ENCODE measurements at places on chromosomes 2 and 18. TPM values are rescaled to one million over a fixed set of nuclear protein-coding genes. Genes with fewer than 3 reads are reported as not detected.
A peak's percentile ranks its signal among the peaks of the same experiment; 100 is the strongest.

SIX3 gene
- not detected for total RNA-seq

DNA sequence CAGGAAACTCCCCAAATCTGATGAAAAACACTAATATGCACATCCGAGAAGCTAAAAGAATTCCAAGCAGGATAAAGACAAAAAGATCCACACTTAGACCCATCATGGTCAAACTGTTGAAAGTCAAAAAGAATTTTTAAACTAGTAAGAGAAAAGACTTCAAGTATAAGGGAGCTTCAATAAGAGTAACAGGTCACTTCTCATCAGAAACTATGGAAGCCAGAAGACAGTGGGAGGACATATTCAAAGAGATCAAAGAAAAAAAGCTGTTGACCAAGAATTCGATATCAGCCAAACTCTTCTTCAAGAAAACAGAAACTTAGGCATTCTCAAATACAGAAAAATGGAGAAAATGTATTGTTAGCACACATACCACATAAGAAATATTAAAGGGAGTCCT, 50.4 kb downstream of the ZC3H8 start:
- no peak for DNase-seq

DNA sequence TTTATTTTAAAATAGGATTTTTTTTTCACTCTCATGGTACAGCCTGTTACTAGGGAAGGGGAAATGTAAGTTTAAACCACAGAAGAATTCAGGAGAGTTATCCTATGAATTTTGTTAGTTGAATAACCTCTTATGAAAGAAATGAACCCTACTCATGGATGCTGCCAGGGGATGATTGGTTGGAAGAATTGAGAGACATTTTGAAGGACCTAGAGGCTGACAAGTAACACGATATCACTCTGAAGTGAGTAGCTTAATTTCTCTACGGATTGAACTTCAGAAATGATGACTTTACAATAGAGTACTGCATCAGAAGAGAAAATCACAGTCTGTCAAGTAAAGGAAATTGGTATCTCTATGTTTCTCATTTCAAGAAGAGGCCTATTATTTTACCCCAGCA, 1346.2 kb downstream of the SUCLG1 start:
- no peak for DNase-seq

DNA sequence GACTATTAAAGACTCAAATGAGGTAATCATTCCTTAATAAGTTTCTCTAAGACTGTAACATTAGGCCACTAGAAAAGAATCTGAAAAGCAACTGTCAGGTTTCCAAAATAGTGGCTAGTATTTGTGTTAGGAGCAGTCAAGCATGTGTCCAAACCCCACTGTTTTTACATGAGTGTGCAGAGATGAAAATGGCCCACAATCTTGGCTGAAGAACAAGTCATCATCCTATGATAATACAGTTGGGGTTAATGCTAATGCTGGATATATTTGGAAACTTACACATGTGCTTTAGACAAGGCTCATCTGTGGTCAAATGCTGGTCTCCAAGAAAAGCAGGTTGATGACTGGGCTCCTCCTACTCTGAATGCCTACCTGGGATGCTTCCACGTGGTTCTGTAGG, 73.6 kb downstream of the MAIP1 start:
- DNase-seq: no peak

DNA sequence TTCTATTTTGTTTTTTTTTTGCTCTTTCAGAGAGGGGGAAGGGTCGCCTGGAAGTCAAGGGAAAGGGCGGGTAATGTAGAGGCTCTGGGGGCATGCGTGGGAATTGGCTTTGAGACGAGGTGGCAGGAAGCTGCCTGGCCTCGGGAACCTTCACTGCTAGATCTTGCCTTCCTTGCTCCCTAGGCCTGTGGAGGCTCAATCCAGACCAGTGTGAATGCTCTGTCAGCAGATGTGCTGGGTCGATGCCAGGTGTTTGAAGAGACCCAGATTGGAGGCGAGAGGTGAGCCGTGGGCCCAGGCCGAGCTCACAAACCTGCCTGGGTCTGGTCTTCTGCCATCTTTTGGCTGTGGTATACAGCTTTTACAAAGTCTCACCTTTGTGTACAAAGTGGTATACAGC, 15.5 kb downstream of the CCT7 start:
- DNase-seq: no peak

- DNase-seq: no peak
Measured at GRCh38 chr2:140376686-140377085, 1596.5 kb upstream of the NXPH2 start.

GRCh38 chr2:69529480-69529879, 92.2 kb upstream of the NFU1 start:
- no peak for DNase-seq

XIRP2 gene
- not detected for total RNA-seq

EML6 gene
- 2.4 TPM for total RNA-seq

SPATS2L gene
- 3.9 TPM for total RNA-seq

PTMA gene
- total RNA-seq: 1,703 TPM

DNA sequence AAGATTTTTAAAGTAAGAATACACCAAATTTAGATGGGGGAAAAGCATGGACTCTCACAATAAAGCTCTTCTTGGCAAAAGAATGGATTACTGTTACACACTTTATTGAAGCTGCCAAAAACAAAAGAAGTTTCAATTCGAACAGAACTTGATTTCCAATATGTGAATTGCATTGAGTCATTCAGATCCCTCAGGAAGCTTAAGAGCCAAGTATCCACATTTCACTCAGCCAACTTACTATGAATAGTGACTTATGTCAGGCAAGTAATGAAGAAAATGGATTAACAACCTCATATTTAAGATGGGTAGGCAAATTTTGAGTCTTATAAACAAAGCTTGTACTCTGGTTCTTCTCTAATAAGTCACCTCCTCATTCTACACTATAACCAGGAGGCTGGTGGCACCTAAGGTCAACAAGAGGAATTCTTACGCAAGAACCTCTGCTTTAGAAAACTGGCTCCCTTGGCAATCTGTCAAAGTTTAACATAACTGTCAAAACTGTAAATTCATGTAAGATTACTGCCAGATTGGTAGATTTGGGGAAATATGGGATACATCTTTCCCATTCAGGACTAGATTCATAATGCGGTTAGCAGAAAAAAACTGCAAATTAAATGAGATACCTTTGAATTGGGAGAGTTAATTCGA, 6.0 kb downstream of the HADHA start:
- no peak for DNase-seq

DNA sequence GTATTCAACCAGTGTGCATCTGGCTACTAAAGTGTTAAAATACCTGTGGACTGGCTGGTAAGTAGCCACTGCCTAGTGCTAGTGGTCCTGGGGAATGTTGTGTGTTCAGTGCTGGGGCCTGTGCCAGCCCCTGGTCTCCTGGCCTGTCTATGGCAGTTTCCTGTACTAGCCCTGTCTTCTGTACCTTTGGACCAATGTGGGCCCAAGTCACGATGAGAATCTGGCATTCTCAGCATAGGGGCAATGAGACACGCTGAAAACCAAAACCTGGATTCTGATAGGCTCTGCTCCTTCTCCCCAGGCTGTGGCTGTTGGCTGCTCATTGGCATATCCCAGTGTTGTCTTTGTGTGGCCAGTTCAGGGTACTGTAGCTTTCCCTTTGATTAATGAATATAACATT, 170.4 kb downstream of the PTPRM start:
- DNase-seq: no peak

DNA sequence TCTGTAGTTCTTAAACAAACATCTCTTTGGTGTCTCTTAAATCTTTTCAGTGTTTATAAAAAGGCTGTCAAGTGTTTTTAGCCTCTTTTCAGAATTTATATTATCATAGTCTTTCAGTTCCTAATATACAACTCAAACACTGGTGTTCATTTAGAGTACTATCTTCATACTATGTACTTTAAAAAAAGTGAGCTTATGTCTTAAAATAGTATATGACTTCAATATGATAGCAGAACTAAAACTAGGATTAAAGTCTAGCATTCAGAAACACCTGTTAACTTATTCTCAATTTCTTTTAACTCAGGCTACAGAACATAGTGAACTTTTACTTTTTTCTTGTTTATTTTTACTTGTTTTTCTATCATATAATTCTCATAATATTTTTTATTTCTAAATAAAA, 14.7 kb upstream of the IKZF2 start:
- no peak for DNase-seq

FOSL2 gene
- 153 TPM for total RNA-seq

- no peak for DNase-seq
Measured at GRCh38 chr2:202051499-202052161, 18.0 kb downstream of the FZD7 start.

DNA sequence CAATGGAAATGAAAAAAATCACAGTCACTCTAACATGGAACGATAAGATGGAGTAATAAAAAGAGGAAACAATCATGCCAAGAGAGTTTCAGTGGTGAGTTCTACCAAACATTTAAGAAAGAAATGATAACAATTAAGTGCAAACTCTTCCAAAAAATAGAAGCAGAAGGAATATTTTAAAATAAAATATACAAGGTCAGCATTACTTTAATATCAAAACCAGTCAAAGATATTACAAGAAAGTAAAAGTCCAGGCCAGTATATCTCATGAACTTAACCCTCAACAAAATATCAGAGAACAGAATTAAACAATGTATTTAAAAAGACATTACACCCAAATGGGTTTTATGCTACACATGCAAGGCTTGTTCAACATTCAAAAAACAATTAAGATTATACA, 829.4 kb downstream of the TRIB2 start:
- no peak for DNase-seq

- DNase-seq: no peak
Measured at GRCh38 chr2:181895818-181896217, 4.3 kb downstream of the ITPRID2 start.

UPP2 gene
- not detected for total RNA-seq

- DNase-seq: no peak
Measured at GRCh38 chr2:100423631-100424030, 6.2 kb upstream of the CHST10 start.

- DNase-seq: no peak
Measured at GRCh38 chr2:8344144-8345097, 337.4 kb upstream of the ID2 start.

- no peak for DNase-seq
Measured at GRCh38 chr2:112891385-112891831, 19.6 kb upstream of the IL37 start.

PNKD gene
- total RNA-seq: 25.1 TPM

DNA sequence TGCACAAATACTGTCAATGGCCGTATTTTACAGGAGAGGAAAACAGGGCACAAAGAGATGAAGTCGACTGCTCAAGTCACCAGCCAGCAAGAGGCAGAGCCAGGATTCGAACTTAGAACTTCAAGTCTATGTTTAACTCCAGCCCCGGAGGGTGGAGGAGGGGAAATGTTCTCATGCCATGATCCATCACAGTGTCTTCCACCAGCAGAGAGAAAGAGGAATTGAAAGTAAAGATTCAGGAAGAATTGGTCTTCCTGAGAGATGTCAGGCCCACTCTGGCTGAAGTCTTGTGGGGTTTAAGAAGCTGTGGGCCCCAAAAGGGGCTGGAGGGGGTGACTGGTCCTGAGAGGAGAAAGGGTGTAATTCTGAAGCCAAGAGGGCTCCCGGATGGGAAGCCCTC, 260.0 kb downstream of the TNS1 start:
- DNase-seq: no peak

GRCh38 chr18:48106498-48106897, 176.0 kb upstream of the SMAD2 start:
- no peak for DNase-seq

DNA sequence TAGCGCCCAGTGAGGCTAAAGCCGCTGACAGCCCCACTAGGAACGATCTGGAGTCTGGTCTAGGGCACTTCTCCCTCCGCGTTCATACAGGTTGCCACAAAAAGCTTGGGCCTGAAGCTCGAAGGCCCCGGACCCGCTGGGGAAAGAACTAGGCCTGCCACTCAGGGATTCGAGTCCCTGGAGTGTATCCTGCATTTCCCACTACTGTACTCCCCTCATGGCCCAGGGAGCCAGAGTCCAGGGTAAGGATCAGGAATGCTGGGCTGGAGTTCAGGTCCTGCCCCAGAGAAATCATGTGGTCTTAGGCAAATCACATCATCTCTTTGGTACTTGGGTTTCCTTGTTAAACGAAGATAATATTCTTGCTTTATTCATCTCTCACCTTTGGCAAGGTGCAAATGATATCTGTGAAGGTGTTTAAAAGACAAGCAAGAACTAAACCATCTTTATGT, 1.4 kb upstream of the ZFP36L2 start:
- DNase-seq: no peak

DNA sequence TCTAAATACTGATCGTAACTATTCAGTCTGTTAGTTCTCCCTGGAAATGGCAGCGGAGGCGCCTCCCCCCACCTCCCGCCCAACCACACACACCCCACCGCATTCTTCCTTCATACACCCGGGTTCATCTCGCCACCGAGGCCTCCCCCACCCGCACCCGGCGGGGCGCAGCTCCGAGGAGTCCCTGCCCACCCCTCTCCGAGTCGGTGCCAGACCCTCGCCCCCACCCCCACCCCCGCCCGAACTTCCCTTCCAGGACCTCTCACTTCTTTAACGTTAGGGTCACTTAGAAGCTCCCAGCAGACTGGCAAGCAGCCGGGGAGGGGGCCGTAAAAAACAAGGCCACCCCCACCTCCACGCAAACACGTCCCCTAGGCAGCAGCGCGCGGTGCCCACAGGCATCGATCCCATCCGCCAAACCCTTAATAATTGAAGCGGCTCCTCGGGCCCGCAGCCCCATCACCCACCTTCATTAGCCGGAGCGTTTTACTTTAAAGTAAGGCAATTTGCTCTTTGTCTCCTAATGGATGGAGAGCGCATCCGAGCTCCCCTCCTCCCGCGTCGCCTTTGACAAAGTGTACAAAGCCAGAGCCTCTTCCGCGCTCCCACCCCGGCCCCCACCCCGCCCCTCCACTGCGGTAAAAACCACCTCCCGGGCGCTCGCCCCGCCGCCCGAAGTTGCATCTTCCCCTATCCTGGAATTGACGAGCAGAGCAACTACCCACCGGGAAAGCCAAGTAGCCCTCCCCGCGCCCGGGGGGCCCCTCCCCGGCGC, 624 bp downstream of the ZNF516 start:
- no peak for DNase-seq

DNA sequence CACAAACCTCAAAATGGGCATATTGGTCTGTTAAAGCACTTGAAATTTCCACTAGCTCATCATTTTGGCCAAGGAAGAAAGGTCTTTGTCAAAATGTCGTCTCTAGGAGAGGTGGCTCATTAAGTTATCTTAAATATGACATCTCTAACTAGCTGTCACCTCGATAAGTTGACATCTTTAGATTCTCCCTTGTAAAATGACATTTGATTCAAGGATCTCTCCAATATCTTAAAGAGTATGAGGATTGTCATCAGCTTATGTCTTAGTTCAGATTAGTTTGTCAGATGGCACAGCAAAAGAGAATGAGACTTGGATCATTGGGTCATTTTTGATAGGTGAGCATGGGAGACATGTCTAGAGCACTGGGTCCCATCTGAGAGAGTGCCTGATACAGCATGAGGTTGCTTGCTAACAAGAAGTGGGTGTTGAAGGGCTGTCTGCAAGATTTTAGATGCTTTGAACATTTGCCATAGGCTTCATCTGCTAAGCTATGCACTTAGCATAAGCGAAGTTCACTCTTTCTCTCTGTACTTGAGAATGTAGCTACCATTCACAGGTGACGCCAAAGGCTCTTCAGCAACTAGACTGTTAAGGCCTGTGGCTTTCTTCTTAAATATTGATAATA, 12.9 kb downstream of the PTPRM start:
- no peak for DNase-seq

EVA1A gene
- 0.72 TPM for total RNA-seq

C2orf74 gene
- 14.4 TPM for total RNA-seq

GRCh38 chr18:79856119-79857007, 58.6 kb downstream of the KCNG2 start:
- DNase-seq: peak; percentile 17
